ENCODE measurements at places on chromosomes 2 and 18. TPM values are rescaled to one million over a fixed set of nuclear protein-coding genes. Genes with fewer than 3 reads are reported as not detected.

- DNase-seq, result no peak
- no peaks in the 10 kb centered on the region for H3K27me3 ChIP-seq
- H3K4me1 ChIP-seq, result peaks cover 17% of the 10 kb centered on the region
- peaks cover 10% of the 10 kb centered on the region for H3K36me3 ChIP-seq
- no peak overlapping the region for H3K4me3 ChIP-seq
- H3K27ac ChIP-seq, result no peak overlapping the region
Measured at GRCh38 chr2:235725016-235725489, 231.2 kb downstream of the AGAP1 start.

MAB21L4 gene
- 2.8 TPM for total RNA-seq

GRCh38 chr18:62954366-62954765, 239.0 kb downstream of the PHLPP1 start:
- H3K27me3 ChIP-seq, result no peaks in the 10 kb centered on the region
- H3K4me3 ChIP-seq, result no peak overlapping the region
- H3K36me3 ChIP-seq, result no peaks in the 10 kb centered on the region
- DNase-seq, result no peak
- H3K4me1 ChIP-seq, result peaks cover 12% of the 10 kb centered on the region

DNA sequence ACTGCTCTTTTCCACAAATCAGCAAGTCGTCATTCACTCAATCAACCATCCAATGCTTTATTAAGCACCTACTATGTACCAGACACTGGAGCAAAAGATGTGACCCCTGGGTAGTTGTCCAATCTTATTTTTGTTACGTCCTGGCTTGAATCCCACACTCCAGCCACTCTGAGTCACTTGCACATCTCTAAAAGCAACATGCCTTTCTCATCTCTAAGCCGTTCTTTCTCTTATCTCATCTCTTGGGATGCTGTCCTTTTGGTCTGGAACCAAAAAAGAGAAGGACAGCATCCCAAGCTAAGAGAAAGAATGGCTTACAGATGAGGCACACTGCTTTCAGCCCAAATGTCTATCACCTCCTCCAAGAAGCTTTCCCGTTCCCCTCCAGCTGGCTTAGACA, 58.8 kb downstream of the RNF152 start:
- H3K36me3 ChIP-seq, result no peaks in the 10 kb centered on the region
- H3K4me3 ChIP-seq, result no peak overlapping the region

- H3K4me3 ChIP-seq, result no peak overlapping the region
- no peaks in the 10 kb centered on the region for H3K36me3 ChIP-seq
- no peak overlapping the region for H3K27ac ChIP-seq
Measured at GRCh38 chr18:25047983-25048382, 304.0 kb downstream of the ZNF521 start.

DNA sequence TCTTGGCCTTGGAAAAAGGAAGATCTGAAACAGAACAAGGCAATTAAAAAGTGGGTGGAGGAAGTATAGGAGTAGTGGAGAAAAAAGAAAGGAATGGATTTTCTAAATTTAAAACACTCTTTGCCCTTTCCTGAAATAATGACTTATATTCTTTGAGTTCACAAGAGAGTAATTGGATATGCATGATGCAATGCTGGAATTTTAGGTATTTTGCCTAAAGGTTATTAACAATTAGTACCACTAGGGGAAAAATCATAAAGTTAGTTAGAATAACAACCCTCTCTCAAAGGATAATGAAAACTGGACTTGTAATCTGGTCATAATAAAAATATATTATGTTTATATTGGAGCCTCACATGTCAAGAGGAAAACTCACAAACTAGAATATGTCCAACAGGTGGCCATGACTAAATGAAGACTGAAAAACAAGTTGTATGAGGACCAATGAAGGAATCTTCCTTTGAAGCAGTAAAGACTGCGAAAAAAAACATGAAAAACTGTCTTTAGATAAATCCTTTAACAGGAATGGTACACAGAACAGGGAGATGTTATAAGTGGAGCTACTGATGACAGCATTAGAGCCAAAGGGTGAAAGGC, 281.8 kb downstream of the NCKAP5 start:
- H3K36me3 ChIP-seq, result no peaks in the 10 kb centered on the region
- H3K27me3 ChIP-seq, result no peaks in the 10 kb centered on the region
- H3K27ac ChIP-seq, result no peak overlapping the region
- peaks cover 15% of the 10 kb centered on the region for H3K4me1 ChIP-seq
- DNase-seq, result no peak
- no peak overlapping the region for H3K4me3 ChIP-seq

DNA sequence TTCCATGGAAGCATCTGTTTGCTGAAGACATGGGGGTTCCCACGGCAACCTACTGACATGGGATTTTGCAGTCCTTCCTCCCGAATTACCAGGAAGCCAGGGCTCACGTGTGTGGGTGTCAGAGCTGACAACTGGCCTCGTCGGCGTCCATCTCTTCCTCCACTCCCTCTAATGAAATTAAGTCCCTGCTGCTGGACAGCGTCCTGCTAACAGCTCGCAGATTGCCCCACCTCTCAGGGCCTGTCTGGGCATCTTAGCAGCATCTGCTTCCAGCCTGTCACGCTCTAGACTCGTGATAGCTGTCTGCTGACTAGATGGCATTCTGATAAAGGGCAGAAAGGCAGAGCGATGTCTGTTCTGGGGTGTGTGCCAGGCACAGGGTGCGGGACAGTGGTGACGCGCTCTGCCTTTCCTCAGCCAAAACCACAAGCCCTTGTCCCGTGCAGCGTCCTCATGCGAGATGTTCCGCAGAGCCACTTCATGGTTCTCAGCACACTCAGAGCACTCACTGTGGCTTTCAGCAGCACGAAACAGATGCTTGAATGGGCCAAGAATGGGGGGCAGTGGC, 161.1 kb downstream of the ARL4C start:
- peaks cover 22% of the 10 kb centered on the region for H3K27me3 ChIP-seq
- no peak overlapping the region for H3K27ac ChIP-seq
- H3K4me1 ChIP-seq, result no peaks in the 10 kb centered on the region
- no peaks in the 10 kb centered on the region for H3K36me3 ChIP-seq
- H3K4me3 ChIP-seq, result no peak overlapping the region
- no peak for DNase-seq

DNA sequence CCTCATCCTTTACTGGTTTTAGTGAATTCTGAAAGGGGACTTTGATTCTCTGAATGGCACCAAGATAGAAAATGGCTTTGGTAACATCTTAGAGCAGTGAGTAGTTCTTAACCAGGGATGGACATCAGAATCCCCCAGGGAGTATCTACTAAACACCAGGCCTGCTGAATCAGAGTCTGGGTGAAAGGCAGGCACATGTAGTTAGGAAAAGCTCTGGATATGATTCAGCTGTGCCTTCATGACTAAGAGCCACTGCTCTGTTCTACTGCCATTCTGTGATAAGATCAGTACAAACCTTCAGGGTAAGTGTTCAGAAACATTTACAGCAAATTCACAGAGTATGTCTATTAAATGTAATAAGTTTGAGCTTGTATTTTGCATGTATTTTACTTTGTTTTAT, 46.2 kb upstream of the B3GNT2 start:
- H3K36me3 ChIP-seq, result no peaks in the 10 kb centered on the region
- H3K4me1 ChIP-seq, result peaks cover 7% of the 10 kb centered on the region
- H3K4me3 ChIP-seq, result no peak overlapping the region
- no peak overlapping the region for H3K27ac ChIP-seq

- H3K27me3 ChIP-seq, result no peaks in the 10 kb centered on the region
- no peak overlapping the region for H3K27ac ChIP-seq
- peaks cover 11% of the 10 kb centered on the region for H3K4me1 ChIP-seq
- DNase-seq, result no peak
Measured at GRCh38 chr2:200732866-200733265, 78.8 kb upstream of the BZW1 start.

DNA sequence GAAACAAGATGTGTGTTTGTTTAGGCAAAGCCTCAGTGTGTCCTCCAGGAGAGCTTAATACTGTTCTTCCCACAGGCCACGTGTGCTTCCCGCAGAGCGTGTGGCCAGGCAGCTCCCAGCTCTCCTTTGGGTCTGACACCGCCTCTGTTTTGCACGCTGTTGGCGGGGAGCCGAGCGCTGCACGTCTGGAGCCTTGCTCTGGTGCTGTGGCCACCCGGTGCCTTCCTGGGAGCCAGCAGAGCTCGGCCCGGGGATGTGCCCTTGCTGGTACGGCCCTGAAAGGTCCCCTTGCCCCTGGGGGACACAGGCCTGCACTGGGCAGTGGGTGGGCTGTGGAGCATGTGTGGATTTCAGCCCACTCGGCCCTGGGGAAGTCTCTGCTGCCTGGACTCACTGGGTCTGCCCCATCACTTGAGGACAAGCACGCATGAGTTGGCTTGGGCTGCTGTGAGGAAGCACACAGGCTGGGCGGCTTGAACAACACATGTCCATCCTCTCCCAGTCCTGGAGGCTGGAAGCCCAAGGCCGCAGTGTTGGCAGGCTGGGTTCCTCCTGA, 160.7 kb upstream of the HDAC4 start:
- H3K36me3 ChIP-seq, result no peaks in the 10 kb centered on the region
- H3K4me3 ChIP-seq, result no peak overlapping the region
- peaks cover 41% of the 10 kb centered on the region for H3K27me3 ChIP-seq

GRCh38 chr2:178846458-178846802, 39.2 kb upstream of the TTN start:
- no peak for DNase-seq
- H3K4me1 ChIP-seq, result no peaks in the 10 kb centered on the region
- no peaks in the 10 kb centered on the region for H3K36me3 ChIP-seq
- no peak overlapping the region for H3K4me3 ChIP-seq

DNA sequence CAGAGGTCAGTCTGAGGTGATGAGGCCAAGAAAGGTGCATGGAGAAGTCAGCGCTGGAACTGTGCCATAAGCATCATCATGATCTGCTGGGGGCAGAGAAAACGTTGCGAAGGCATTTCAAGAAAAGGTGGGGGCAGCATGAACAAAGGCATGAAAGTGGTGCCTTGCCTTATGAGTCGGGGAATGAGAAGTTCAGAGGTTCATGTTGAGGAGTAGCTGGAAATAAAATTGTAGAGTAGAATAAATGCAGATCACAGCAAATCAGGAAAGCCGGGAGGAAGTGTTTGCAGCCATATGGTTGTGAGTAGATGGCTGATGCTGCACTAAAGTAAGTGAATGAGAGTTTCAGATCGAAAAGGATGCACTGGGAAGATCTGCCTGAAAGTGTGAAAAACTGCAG, 72.1 kb upstream of the ARL5A start:
- H3K27me3 ChIP-seq, result no peaks in the 10 kb centered on the region
- no peaks in the 10 kb centered on the region for H3K4me1 ChIP-seq
- no peak overlapping the region for H3K4me3 ChIP-seq
- H3K36me3 ChIP-seq, result no peaks in the 10 kb centered on the region
- no peak overlapping the region for H3K27ac ChIP-seq

GRCh38 chr2:80531319-80531718, 226.8 kb upstream of the LRRTM1 start:
- H3K36me3 ChIP-seq, result no peaks in the 10 kb centered on the region
- DNase-seq, result no peak
- H3K4me3 ChIP-seq, result no peak overlapping the region
- no peaks in the 10 kb centered on the region for H3K4me1 ChIP-seq
- H3K27ac ChIP-seq, result no peak overlapping the region

DNA sequence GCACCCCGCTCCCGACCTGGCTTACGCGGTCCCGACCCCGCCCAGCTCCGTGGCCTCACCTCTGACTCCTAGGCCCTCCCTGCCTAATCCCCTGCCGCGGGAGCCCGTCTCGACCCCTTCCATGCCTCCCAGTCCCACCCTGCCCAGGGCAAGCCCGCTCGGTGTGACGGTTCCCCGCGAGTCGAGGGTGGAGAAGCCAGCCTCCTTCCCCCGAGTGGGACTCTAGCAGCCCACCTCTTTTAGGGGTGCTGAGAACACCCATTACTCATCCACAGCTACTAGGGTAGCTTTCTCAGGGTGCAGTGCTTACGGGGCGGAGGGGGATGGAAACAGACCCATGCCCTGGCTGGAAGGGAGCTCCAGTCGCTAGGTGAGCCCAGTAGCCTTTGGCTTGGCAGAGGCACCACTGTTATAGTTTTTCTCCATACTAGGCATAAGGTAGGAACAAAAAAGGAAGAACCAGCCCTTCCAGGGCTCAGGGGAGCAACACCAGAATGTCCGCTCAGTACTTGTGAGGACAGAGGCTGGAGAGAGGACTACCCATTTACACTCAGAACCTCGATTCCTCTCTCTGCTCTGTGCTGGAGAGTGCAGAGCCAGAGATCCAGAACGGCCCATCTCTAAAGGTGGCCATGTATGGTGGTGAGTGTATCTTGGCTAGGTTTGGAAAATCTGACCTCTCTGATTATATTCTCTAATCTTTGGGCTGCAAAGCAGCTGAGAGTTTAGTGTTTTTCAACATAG, 606 bp downstream of the AGBL5 start:
- H3K36me3 ChIP-seq, result peaks cover 67% of the 10 kb centered on the region
- peak overlapping the region; percentile 91 for H3K4me3 ChIP-seq
- H3K27ac ChIP-seq, result peak overlapping the region; percentile 99
- peaks cover 17% of the 10 kb centered on the region for H3K27me3 ChIP-seq
- DNase-seq, result peak; percentile 8

- H3K4me3 ChIP-seq, result no peak overlapping the region
- no peak for DNase-seq
- peaks cover 56% of the 10 kb centered on the region for H3K27me3 ChIP-seq
- no peaks in the 10 kb centered on the region for H3K4me1 ChIP-seq
- no peaks in the 10 kb centered on the region for H3K36me3 ChIP-seq
Measured at GRCh38 chr18:56326336-56327072, 311.9 kb downstream of the TXNL1 start.

CDK5R2 gene
- 0.86 TPM for total RNA-seq

- no peak overlapping the region for H3K27ac ChIP-seq
- no peak overlapping the region for H3K4me3 ChIP-seq
- H3K36me3 ChIP-seq, result no peaks in the 10 kb centered on the region
- no peaks in the 10 kb centered on the region for H3K27me3 ChIP-seq
- no peak for DNase-seq
Measured at GRCh38 chr18:3916082-3916481, 466.1 kb downstream of the TGIF1 start.

DNA sequence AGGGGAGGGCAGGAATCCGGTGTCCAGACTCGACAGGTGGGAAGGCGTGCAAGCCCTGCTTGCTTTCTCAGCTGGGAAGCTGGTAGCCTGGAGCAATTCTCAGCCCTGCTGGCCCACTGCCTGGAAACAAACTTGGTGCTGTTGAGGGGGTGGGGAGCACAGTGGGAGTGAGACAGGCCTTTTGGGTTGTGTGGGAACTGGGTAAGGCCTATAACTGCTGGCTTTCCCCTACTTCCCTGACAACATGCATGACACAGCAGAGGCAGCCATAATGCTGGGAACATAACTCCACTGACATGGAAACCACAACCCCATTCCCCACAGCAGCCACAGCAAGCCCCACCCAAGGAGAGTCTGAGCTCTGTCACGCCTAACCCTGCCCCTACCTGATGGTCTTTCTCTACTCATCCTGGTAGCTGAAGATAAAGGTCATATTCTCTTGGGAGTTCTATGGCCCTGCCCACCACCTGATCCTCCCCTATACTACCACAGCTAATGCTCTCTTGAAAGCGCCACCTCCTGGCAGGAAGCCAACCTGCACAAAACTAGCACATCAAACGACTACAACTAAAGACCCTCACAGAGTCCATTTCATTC, 122.9 kb upstream of the ACVR1C start:
- peaks cover 12% of the 10 kb centered on the region for H3K4me1 ChIP-seq
- H3K36me3 ChIP-seq, result peaks cover 14% of the 10 kb centered on the region
- H3K27ac ChIP-seq, result no peak overlapping the region
- no peaks in the 10 kb centered on the region for H3K27me3 ChIP-seq
- no peak for DNase-seq
- H3K4me3 ChIP-seq, result no peak overlapping the region

Data from Calu3 (cell line).